ENCODE measurements at places on chromosomes 6 and 20.

GRCh38 chr20:56899506-56899905 is 270.4 kb downstream of the TFAP2C start:
- DNase-seq: no peak

GRCh38 chr6:109874621-109875020 is 103.5 kb upstream of the GPR6 start:
- no peak for DNase-seq

GRCh38 chr6:9614778-9615177 is 800.1 kb downstream of the TFAP2A start:
- no peak for DNase-seq

- no peak for DNase-seq
Observed at GRCh38 chr20:59603176-59603575, 1.2 kb upstream of the PHACTR3 start.

DNA sequence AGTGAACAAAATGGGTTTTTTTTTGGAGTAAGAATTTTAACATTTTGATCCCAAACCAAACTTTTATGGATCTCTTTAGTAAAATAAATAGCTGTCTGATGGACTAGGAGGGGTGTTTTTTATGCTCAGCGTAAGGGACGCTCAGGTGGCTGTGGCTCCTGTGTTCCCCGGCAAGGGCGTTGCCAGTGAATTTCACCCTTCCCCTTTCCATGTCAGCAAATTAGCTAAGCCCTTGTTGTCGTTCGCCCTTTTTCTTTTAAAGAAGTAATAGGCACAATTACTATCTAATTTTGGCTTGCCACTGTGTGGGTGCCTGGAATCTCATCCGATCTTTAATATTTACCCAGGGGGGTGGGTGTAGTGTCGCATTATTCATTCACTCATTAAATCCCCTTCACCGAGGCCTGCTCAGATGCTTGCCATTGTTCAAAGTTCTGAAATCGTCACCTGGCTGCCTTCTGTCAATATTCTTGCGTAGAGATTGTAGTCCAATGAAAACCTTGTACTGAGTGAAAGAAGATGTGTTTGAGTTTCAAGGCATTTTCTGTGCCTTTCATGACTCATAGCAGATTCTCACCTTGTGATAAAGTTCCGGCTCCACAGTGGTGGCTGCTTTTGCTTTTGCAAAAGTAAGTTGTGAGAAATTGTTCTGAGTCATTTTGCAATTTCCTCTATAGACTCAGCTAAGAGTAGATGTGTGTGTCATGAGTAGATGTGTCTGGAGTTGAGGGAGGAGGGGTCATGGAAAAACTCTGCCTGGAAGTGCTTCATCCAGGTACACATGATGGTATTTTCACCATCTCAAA is 40.0 kb upstream of the CLDN20 start:
- peak; percentile 10 for DNase-seq

DNA sequence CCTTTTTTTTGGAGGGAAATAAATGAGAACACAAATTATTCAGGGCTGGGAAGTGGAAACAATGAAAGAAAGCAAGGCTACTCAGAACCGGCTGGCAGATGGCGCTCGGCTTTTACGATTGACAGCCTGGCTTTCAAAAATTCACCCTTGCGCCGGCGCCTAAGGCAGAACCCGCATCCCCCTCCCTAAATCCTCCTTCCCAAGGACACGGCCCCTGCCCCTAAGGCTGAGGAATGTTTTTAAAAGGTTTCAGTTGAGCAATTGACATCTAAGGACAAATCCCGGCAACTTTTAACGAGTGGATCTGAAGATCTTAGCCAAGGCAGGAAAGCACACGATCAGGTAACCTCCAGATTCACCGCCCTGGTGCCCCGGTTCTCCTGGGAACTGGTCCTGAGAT is 16.3 kb downstream of the GNAS start:
- DNase-seq: no peak

DNA sequence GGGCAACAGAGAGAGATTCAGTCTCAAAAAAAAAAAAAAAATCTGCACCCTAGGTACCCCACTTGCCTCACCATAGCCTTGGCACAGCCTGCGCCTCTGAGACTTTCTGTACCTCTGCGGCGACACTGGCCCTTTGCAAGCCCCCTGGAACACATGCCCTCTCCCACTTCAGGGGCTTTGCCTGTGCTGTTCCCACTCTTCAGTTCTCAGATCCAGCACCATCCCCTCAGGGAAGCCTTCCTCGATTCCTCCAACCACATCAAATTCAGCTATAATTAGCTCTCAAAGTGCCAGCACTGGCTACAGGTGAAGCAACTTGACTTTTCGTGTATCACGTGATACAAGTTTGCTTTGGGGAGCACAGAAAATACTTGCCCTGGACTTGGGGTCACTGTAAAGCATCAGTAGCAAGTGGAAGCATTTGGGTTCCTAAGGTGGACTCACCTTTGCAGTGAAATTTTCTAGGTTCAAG is 2.1 kb upstream of the UBE2V1 start:
- DNase-seq: no peak

DNA sequence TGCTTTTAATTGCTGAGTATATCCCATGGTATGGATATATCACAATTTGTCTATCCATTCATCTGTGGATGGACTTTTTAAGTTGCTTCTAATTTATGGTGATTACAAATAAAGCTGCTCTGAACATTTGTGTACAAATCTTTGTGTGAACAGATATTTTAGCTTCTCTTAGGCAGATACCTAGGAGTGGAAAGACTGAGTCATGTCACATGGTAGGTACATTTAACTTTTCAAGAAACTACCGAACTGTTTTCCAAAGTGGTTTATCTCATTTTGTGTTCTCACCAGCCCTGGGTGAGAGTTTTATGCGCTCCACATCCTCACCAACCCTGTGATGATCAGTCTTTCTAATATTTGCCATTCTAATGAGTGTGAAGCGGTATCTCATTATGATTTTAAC is 31.0 kb upstream of the ZNFX1 start:
- no peak for DNase-seq

DNA sequence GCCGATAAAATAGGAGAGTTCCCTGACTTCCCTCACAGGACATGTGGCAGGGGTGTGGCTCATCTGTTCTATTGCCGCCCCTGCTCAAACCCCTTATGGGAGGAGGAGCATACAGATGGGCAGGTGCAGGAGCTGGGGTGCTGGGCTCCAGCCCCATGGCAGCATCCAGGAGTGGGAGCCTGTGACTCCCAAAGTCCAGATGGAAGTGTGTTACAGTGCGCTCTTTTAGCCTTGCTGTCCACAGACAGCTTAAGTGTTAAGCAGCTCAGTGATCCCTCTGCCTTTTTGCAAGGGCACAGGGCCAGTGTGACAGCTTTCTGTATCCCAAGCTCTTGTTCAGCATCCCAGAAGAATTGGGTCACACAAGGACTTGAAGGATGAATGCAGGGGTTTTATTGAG is 212.3 kb upstream of the MYLIP start:
- no peak for DNase-seq

DNA sequence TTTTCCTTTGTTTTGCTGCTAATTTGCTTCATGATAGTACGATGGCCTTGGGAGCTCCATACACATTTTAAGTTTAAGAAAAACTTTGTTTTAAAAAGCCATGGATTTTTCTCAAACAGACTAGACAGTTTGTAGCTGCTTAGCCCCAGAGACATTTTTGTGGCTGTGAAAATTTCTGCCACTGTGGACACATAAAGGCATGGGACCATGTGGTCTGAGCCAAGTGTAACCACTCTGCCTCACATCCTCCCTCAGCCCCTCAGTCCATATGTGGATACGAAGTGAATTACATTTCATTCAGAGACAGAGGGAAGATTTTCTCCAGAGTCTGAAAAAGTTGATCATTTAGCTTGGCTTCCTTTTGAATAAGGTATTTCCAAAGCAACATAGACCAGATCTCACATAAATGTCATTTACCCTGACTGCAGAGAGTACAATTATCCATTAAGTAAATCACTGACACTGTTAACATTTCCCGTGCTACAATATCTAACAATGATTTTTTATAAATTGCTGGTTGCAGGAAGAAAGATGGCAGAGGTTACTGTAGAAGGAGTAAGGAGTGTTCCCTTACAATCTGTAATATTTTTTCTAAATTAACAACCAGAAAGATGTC is 87.4 kb downstream of the GJA1 start:
- DNase-seq: no peak

GRCh38 chr20:2840967-2841531 is 504 bp downstream of the VPS16 start:
- DNase-seq: no peak

DNA sequence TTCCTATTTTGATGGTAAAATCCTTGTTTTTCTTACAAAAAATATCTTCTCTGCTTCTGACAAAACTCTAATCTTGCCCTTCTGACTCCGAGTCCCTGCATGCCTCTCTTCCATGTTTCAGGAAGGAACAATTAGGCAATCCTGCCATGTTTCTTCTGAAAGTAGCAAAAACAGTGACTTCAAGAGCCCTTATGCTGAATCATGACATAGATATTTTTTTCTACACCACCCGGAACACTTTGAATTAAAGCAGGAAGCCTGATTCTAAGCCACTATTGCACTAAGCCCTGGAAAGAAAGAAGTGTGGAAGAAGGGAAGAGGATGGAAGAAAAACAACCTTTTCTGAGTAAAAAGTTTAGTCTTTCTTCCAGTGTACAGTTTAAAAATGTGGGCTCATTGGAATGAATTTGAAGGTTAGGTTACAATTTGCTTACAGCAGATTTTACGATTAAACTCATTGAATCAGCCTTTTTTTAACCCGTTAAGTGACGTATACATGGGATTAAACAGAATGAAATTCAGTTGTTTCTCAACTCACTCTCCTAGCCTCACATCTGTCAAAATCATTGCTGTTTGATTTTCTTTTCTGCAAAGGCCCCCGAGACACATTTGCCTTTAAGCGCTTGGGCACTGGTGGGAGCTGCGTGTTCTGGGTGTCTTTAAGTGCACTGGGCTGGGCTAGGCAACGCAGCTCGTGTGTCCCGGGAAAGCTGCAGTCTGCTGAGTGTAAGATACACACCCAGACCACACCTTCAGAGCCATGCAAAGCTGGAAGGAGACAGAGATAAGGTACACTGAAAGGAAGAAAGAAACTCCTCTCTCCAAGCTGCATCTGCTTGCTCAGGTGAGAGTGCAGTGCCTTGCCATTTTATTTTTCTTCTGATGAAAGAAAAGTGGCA is 159.4 kb upstream of the CITED2 start:
- no peak for DNase-seq

- DNase-seq: no peak
Observed at GRCh38 chr20:1305712-1306111, 23.2 kb downstream of the SDCBP2 start.

DNA sequence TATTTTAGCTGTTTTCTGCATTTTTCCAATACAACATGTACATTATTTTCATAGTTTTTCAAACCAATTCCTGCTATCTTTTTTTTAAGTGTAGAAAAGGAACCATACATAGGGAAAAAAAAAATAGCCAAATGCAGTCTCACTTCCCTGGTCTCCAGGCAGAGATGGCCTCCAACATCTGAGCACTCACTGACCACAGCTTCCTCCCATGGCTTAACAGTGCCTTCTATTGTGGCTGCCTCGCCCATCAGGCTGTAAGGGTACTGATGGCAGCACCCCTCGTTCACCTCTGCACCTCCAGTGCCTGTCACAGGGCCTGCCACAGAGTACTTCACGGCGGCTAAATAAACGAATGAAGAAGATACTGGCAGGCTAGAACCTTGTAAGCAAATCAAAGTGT is 591.1 kb downstream of the PTPRT start:
- DNase-seq: no peak

GRCh38 chr6:15352845-15353244 is 107.0 kb downstream of the JARID2 start:
- no peak for DNase-seq

- no peak for DNase-seq
Observed at GRCh38 chr6:137264311-137265075, 45.3 kb upstream of the IFNGR1 start.

DNA sequence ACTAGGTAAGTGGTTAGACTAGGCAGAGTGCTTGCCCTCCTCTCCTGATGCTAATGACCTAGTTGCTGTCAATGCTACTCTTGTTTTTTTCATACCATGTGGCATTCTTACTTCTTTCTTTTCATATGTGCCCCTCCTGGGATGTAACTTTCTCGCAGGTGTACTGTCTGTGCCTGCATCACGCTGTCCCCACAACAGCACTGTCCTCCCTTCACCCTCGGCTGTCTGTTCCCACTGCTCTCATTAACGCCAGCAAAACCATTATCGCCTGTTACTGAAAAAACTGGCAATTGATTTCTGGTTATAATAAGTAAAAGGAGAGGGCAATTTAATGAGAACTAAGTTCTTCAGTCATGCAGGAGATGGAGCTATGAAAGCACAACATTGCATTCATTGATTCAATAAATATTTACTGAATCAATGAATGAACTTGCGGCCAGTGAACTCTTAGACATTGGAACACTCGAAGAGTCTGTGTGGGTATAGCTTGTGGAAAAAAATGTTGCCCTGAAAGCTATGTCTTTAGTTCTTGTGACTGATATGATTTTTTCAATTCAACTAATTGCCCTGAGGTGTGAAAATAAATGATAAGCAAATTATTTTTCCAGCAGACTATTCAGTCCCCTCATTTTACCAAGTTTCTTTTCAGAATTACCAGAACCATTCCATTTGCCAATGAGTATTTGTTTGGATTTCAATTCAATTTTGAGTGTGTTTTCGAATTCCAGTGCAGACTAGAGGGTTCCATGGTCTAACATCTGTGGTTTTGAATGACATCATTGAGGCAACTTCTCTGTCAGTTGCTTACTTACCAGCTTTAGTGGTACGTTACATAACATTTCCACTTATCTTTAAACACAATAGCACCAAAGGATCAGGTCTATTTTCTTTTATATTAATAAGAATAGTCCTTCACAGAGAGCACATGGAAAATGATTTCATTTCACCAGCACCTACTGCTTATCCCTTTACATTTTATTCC is 2.1 kb downstream of the SLC17A4 start:
- no peak for DNase-seq

DNA sequence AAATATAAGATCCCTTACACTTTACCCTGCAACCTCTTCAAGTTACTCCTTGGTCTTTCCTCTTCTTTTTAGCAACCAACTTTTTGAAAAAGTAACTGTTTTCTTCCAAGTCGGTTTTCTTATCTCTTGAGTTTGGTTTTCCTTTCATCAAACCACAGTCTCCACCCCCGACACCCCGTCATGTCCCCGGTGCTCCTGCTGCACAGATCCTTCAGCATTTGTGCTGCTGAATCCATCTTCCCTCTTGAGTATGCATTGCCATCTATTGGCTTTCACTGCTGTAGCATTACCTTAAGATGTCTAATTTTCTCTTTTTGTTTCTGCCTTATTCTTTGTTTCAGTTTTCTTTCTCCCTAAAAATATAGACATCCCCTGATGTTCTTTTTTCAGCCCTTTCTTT is 11.9 kb upstream of the TNFRSF21 start:
- no peak for DNase-seq

- no peak for DNase-seq
Observed at GRCh38 chr6:7331452-7331851, 18.5 kb upstream of the SSR1 start.

GRCh38 chr6:43674291-43674690 is 13.3 kb downstream of the MRPS18A start:
- DNase-seq: no peak

DNA sequence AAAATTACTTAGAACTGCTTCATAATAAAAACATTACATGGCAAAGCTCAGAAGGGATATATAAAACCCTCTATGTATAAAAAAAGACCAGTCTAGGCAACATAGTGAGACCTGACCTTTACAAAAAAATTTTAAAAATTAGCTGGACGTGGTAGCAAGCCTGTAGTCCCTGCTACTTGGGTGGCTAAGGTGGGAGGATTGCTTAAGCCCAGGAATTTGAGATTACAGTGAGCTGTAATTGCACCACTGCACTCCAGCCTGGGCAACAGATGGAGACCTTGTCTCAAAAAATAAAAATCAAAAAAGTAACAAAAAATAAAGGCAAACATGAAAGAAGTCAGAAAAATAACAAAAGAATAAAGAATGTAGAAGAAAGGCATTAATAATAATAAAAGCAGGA is 21.5 kb upstream of the TPD52L1 start:
- no peak for DNase-seq

All from activated T-cell treated with anti-CD3 and anti-CD28 coated beads for 4 hours (primary cell).